ENCODE measurements at places on chromosomes 4 and X.

GRCh38 chr4:73823760-73824159 is 12.7 kb upstream of the CXCL6 start:
- no peak for DNase-seq

DNA sequence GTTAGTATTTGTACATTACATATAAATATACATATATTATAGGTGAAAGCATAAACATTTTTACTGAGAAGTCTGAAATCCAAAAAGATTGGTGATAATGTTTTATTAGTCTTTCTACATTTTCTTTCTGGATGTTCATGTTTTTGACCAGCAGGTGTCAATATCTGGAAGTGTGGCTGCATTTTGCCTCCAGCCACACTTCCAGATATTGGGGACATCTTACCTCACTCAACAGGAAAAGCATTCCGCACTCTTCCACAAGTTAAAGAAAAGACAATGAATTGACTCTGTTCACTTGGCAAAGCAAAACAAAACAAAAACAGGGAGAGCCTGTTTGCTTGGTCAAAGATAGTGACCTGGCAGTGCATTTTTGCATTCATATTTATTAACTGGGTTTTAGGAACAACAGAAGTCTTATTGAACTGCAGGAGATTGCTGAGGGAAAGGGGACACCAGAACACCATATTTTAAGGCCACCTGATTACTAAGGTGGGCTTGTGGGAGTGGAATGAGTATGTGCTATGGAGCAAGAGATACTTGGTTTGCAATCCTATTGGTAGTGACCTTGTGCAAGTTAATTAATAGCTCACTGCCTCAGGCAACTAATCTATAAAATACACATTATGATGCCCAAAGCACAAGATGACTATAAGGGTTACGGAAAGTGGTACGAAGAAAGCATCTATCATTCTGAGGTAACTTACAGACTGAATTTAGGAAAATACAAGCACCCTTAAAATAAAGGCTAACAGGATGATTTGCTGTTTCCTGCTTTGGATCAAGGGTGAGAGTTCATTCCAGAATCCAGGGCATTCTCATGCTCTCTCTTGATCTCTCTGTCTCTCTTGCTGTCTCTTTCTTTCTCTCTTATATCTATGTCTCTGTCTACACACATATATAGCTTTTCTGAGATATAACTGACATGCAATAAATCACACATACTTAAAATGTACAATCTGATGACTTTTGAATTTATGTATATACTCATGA is 389.9 kb upstream of the EMCN start:
- DNase-seq = no peak

- DNase-seq = no peak
Measured at GRCh38 chr4:24800325-24800895, 5.0 kb downstream of the SOD3 start.

DNA sequence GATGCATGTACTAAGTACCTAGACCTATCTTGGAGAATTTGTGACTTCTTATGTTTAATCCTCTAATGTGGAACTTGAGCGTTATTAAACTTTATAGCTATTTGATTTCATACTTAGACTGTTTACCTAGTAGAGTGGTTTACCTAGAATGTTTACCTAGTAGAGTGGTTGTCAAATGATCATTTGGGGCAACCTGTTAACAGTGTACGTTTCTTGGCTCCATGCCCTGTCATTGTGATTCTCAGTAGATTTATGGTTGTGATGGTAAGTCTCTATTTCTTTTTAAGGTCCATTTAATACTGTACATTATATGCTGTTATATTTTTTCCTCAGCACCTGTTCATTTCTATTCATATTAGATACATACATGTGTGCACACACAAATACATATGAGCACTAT is 233.0 kb upstream of the MAD2L1 start:
- DNase-seq = no peak

GRCh38 chrX:44203791-44204190 is 139.7 kb downstream of the EFHC2 start:
- DNase-seq = no peak

GRCh38 chr4:22910200-22910599 is 217.5 kb downstream of the GBA3 start:
- DNase-seq = no peak

DNA sequence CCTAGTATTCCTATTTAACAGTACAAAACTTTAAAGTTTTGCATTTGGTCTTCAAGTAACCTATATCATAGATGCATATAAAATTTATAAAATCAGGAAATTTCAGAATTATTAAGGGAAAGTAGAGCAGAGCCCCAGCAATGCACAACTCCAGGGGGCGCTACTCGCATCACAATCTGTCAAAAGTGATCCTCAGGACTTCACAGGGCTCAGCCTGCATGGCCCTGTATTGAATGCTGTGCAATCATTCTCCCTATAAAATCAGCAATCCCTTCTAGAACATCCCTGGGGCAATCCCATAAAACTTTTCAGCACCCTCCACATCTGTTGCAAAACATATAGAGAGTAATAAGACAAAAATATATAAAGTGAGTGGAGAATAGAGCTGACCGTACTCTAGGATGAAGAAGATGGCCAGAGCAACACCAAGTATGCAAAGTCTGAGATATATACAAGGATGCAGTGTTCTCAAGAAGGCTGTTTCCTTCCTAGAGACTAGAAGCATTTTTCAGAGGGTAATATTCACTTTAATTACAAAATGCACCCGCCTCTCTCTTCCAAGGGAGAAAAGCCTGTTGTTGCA is 12.5 kb upstream of the PPARGC1A start:
- DNase-seq = no peak

- DNase-seq = no peak
Measured at GRCh38 chr4:55122235-55122634, 3.2 kb downstream of the KDR start.

DNA sequence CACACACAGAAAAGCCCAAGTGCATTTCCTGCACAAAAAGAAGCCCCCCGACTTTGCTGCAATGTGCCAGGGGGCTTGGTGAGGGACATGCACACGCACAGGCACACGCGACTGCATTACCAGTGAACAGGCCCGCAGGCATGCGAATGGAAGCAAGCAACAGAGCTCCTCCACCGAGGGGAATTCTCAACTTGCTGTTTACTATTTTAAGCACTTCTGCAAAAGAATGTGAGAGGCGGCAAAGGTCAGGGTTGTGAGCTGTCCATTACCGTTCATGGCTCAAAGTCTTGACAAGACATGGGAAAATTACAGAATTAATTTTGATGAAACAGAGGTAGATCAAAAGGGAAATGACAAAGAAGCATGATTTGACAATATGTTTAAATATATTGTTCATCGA is 342.5 kb upstream of the NOCT start:
- DNase-seq = no peak

DNA sequence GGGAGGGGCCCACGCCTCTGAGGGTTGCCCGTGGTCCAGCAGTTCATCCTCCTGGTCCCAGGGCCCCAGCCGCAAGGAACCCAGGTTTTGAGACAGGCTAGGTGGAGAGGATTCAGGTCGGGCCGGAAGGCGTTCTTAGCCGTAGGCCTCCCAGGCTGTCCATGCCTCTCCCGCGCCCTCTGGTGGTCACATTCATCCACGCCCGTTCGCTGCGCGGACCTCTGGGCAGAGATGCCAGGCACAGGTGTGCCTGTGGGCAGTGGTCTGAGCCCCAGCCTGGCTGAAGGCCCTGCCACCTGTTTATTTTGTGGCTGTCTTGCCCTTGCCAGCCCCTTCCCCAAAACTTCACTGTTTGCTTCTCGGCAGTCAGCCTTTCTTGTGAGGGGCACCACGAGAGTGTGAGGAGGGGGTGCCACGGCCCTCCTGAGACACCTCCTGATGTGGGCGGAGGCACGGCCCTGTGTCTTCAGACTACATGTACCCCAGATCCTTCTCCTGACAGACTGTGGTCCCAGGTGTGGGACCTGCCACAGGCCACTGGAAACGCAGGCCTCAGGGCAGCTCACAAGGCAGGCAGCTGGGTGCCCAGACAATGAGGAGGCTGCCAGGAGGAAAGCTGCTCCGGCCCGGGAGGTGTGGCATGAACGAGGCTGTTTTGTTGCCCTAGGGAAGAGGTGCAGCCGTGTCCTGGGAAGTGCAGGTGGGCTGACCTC is 5.0 kb downstream of the UVSSA start:
- DNase-seq = peak; percentile 94

GRCh38 chr4:121514443-121514842 is 133.6 kb upstream of the QRFPR start:
- peak; percentile 51 for DNase-seq

DNA sequence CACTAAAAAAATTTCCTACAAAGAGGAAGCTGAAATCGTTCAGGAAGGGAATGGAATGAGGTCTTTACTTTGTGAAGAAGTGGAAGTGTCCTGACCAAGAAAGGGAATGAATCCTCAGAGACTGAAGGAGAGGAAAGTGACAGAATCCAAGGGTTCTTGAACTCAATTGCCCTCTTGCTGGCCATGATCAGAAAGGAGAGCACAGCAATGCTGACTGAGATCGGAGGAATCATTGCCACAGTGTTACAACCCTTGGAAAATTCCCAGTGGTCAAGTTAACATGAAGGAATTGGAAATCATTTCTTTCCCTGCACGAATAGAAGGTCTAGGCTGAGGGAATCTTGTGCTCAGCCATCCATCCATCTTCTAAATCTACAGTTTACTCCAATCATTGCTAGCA is 190.0 kb upstream of the NEIL3 start:
- no peak for DNase-seq
